Activated gamma-delta T cell (primary cell): ENCODE measurements at places on chromosomes 16 and 17.

DNA sequence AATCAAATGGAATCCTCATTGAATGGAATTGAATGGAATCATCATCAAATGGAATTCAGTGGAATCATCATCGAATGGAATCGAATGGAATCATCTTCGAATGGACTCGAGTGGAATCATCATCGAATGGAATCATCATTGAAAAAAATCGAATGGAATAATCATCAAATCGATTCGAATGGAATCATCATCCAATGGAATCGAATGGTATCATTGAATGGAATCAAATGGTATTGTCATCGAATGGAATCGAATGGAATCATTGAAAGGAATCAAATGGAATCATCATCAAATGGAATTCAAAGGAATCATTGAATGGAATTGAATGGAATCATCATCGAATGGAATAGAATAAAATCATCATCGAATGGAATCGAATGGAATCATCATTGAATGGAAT is 619.3 kb downstream of the TP53TG3F start:
- no peak for DNase-seq

DNA sequence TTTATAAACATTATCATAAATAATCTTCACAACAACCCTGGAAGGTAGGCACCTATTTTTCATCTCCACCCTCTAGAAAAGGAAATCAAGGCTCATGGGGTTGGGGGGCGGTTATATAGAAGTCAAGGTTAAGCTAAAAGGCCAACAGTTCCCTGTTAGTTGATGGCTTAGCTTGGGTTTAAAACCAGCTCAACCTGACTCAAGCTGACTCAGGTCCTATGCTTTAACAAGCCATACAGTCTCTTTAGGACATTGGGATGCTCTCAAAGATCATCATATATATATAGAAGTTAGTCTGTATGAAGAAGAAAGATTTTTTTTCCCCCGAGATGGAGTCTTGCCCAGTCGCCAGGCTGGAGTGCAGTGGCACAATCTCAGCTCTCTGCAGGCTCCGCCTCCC is 44.8 kb upstream of the MED13 start:
- no peak for DNase-seq

DNA sequence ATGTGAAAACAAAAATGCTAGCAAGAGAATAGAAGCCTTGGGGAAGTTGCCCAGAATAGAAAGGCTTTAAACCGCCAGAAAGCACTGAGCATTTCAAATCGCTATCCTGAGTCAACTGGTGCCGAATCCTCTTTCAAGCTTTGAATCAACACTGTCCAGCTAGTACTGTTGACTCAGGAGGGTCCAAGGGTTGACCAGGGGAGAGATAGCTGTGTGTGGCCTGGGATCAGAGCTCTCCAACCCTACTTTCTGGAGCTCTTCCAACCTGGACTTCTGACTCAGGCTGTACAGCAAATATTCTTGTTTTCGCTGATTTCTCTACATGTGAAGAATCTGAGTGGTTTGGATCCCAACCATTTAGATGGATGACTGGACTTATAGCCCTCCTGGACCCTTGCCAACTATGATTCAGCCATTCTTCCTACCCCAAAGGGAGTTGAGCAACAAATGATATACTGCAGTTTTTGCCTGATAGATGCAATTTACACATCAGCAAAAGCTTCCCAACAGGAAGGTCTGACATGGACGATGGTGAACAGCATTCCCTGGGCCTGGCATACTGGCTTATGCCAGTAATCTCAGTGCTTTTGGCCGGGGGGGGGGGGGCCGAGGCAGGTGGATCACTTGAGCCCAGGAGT is 154.0 kb upstream of the SDK2 start:
- DNase-seq: no peak

GRCh38 chr17:10557422-10557821 is 8.0 kb upstream of the MYH2 start:
- no peak for DNase-seq
